ENCODE measurements at places on chromosomes 7 and 10.

DNA sequence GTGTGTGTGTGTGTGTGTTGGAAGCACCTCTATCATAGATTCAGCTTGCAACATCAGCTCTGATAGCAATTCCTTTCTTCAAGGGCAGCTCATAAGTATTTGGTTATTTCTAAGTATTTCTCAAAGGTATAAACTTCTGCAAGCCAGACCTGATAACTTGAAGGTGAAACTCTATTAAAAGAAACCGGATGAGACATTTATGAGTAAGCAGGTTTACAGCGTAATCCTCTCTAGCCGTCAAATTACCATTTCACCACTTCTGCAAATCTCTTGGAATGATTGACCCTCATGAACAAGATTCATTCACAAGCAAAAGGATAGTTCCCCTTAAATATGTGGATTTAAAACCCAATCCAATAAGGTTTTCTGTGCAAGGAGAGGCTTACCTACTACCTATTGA is 23.1 kb downstream of the PDE1C start:
- DNase-seq, result no peak

GRCh38 chr10:5550621-5551530 is 26.1 kb downstream of the CALML3 start:
- no peak for DNase-seq

- DNase-seq, result no peak
These were observed 60.9 kb upstream of the RAPGEF5 start for GRCh38 chr7:22417841-22418240.

GRCh38 chr7:17917842-17918241 is 22.5 kb downstream of the SNX13 start:
- no peak for DNase-seq

- no peak for DNase-seq
These were observed 1.1 kb upstream of the ADRA2A start for GRCh38 chr10:111075577-111076185.

DNA sequence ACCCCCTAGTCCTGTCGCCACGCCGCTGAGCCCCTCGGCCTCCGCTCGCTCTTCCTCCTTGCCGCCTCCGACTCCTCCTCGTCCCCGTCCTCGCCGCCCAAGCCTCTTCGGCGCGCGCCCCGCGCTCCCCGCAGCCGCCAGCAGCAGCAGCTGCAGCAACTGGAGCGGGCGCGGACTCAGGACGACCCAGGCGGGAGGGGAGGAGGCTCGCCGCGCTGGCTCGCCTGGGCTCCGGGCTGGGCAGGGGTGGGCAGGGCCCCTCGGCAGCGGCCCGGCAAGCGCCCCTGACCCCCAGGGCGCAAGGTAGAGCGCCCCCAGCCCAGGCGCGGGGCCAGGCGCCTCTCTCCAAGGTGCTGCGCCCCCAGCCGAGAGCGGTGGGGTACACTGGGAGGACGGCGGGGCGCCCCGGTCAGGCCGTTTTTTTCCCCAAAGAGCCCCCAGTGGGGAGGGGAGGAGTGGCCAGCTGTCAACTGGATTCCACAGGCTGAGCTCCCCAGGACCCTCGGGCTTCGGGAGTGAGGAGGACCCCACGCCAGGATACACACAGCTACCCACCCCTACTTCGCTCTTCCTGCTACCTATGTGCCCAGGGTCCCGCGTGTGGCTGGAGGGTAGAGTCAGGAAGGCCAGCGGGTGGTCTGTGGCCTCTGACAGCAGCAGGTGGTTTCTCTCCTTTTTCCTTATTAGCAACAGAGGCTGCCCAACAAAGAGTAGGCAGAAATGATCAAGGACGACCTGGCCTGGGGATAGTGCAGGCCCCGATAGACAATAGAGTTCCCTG is 903 bp upstream of the KCNMA1 start:
- DNase-seq, result peak; percentile 82

GRCh38 chr7:127135871-127136485 is 116.8 kb downstream of the GRM8 start:
- DNase-seq, result no peak

DNA sequence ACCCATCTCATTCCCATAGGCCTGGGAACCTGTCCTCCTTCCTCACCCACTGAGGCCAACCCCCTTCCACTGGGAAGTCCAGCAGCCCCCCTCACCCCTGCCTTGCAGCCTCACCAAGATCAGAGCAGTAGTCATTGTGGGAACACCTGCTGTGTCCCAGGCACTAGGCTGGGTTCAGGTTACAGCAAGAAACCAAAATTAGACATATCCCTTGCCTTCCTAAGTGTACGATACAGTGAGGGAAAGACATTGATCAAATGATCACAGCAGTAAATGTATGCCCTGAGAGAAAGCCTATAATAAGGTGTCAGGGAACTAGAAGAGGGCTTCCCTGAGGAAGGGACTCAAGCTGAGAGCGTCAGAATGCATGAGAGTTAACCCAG is 17.0 kb upstream of the C10orf105 start:
- no peak for DNase-seq

- DNase-seq, result no peak
These were observed 80.7 kb upstream of the PDCD4 start for GRCh38 chr10:110790913-110791506.

DNA sequence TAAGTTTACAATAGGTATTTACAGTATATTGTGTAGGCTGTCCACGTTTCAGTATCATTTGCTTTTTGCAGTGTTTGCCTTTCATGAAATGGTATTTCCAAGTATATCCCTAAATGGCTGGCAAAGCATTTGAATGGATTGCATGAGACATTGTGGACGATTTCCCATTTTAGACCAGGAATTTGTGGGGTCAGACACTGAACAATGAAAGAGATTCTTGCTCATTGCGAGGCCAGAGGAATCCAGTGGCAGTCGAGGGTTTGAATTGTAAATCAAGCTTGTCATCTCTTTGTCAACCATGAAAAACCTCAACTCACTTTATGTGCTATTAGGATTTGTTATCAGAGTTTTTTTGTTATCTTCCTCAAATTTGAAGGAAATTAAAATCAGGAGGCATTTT is 70.8 kb downstream of the CREB5 start:
- no peak for DNase-seq

DNA sequence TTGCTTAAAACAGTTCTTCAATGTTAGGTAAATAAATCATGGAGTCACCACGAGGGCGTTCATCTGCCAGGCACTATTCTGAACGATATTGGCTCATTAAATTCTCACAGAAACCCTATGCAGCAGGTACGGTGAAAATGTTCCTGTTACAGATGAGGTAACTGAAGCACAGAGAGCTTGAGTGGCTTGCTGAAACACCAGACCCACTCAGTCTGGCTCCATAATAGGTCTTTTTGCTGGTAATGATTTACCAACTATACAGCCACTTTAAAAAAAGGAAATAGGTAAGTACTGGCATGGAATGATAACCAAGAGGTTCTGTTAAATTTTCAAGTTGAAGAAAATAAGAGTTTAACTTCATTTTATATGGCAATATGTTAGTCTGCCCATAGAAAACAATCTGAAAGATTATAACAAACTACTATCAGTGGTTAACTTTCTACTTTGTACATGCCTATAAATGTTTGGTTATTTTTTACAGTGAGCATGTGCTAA is 1.3 kb upstream of the TM9SF3 start:
- DNase-seq, result no peak

- no peak for DNase-seq
These were observed 299.3 kb upstream of the MEOX2 start for GRCh38 chr7:15985587-15986384.
